ENCODE measurements at places on chromosomes 5 and 9.
A peak's percentile ranks its signal among the peaks of the same experiment; 100 is the strongest.

DNA sequence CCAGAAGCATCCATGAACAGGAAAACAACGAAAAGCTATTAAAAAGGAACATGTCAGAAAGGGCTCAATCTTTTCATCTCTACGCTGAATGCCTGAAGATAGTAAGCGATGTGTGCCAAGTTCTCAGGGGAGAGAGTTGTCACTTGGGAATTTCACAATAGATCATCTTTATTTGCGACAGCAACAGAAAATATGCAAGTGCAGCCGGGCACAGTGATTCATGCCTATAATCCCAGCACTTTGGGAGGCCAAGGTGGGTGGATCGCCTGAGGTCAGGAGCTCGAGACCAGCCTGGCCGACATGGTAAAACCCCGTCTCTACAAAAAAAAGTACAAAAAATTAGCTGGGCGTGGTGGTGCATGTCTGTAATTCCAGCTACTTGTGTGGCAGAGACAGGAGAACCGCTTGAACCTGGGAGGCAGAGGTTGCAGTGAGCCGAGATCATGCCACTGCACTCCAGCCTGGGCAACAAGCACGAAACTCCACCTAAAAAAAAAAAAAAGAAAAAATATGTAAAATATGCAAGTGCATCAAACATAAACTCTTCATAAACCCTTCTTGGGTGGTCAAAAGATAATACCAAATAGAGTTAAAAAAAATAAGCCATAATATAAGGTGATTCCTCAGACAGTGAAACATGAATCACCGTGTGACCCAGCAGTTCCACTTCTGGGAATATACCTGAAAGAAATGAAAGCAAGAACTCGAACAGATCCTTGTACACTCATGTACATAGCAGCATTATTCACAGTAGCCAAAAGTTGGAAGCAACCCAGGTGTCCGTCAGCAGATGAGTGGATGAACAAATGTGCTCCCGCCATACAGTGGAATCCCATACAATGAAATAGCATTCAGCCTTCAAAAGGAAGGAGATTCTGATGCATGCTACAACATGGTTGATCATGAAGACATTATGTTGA is 16.2 kb downstream of the SFXN1 start:
- DNase-seq, result no peak

DNA sequence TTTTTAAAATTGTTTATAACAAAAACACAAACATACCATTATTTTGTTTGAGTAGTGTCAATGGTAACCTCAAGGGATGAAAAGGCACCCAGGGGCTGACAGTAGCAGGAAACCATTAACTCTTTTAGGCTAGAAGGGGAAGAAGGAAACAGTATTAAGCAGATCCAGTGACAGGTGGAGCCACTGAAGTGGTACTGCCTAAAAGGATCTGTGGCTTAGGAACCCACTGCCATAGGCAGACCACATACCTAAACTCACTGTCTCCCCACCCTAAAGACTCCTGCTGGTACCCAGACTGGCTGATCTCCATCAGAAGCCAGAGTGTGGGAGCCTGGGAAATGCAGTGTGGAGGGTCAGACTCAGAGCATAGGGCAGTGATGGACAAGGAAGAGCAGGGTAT is 13.5 kb downstream of the RLN1 start:
- no peak for DNase-seq

DNA sequence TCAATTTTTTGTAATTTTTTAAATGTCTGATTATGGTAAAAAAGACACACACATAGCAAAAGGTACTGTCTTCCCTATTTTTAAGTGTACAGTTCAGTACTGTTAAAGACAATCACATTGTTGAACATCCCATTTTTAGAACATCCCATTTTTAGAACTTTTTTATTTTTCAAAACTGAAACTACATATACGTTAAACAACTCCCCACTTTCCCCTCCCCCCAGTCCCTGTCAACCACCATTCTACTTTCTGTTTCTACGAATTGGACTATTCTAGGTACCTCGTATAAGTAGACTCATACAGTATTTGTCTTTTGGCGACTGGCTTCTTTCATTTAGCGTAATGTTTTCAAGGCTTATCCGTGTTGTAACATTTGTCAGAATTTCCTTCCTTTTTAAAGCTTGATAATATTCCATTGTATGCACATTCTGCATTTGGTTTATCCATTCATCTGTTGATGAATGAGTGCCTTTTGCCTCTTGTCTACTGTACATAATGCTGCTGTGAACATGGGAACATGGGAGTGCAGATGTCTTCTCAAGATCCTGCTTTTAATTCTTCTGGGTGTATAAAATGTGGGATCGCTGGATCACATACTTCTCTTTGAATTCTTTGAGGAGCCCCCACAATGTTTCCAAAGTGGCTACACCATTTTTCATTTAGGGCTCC is 154.0 kb downstream of the PIK3R1 start:
- DNase-seq, result no peak

GRCh38 chr5:132190161-132190817 is 37.4 kb downstream of the P4HA2 start:
- DNase-seq, result no peak

DNA sequence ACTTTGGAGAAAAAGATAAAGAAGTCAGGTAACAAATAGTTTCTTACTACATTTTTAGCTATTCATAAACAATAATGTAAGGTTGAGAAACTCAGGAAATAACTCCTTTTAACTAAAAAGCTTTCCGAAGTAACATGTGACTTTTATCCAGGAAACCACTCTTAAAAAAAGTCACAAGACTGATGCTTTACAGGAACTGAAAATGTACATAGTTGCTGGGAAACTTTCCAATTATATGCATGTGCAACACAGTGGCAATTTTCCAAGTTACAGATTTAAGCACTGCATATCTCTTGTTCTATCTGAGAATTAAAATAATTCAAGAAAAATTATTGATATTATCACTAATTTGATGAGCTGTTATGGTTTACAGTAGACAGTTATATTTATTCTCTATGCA is 105.2 kb downstream of the CDH10 start:
- no peak for DNase-seq

GRCh38 chr9:113548221-113549041 is 84.9 kb downstream of the RGS3 start:
- no peak for DNase-seq

DNA sequence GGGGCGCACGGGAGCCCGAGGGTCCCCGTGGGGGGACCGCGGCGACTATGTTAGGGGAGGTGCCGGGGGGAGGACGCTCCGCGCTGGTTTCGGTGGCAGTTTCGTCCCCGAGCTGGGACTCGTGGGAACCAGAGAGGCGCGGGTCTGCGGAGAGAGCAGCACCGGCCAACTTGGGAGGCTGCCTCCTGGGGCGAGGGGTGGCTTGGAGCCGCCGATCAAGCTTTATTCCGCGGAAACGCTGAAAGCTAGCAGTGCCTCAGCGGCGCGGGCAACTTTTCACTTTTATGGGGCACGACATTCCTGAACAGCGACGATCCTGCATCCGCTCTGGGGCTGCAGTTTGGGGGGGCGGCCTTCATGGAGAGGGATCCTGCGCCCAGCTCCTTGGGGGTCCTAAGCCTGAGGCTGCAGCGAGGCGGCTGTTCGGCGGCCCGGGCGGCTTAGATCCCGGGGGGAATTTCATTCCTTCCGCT is 369 bp downstream of the OCLN start:
- no peak for DNase-seq

- DNase-seq, result no peak
These were observed 535 bp downstream of the UNC5A start for GRCh38 chr5:176810687-176811501.

GRCh38 chr5:147170603-147171002 is 64.2 kb upstream of the STK32A start:
- DNase-seq, result no peak

DNA sequence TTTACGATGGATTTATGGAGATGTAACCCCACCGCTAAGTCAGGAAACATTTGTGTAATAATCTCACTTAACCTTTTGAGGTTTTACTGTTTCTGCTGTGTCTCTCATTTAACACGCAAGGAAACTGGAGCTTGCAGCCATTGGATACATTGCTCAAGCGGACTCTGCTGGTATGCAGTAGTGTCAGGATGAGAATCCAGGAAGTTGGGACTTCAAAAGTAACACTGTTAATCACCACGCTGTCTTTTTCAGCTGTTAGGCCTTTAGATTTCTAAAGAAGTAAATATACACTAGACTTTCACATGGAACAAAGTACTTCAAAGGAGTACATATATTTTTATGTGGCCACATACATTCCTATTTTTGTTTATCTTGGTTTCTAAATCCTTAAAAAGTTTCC is 114.7 kb downstream of the LPAR1 start:
- no peak for DNase-seq

- no peak for DNase-seq
These were observed 119.8 kb downstream of the SSBP2 start for GRCh38 chr5:81631124-81631523.

- no peak for DNase-seq
These were observed 55.0 kb upstream of the MARCHF11 start for GRCh38 chr5:16234598-16234997.

DNA sequence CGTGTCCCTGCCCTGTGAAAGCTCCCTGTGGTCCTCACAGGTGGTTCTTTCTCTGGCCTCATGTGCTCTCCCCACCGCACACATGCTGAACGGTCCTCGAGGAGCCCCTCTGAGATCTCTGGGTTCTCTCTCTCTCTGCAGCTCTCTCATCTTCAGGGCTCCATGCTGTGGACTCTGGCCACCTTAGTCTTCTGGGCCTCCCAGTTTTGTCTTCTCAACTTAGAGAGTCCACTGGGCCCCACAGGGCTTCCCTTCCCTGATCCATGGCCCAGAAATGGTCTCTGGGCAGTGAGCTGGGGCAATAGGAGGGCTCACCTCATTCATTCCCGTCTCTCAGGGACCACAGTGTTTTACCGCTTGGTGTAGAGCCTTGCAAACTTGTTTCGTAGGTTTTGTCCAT is 26.4 kb downstream of the FGD3 start:
- no peak for DNase-seq

DNA sequence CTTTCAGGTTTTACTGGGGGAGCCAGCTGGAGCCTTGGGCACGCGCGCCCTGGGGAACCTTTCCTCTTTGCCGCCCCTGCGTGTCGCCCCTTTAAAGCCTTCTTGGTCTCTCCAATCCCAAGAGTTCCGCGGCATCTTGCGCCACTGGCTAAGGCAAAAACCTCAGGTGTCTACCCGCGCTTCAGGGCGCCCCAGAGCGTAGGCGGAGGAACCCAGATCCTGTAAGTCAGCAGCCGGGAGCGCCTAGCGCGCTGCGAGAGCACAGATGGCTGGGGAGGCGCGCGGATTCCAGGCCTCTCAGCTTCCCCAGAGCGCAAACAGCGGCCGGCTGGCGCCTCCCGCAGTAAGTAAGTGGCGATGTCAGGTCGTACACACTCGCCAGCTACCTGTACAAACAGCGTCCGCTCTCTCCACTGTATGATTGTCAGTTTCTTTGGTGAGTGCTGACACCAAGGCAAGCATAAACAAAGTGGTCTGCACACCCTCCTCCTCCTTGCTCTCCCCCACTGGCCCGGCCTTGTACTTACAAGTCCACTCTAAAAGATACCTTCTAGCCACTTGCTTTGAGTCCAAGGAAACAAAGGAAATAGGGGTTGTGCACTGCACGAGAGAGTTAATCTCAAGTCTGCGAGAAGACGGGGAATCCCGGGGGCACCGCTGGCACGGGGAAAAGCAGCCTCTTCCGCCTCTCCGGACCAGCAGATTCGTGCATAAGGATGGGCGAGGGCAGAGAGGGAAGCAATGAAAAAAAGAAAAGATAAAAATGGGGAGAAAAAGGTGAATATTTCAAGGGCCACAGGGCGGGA is 2.9 kb downstream of the HTR1A start:
- no peak for DNase-seq

DNA sequence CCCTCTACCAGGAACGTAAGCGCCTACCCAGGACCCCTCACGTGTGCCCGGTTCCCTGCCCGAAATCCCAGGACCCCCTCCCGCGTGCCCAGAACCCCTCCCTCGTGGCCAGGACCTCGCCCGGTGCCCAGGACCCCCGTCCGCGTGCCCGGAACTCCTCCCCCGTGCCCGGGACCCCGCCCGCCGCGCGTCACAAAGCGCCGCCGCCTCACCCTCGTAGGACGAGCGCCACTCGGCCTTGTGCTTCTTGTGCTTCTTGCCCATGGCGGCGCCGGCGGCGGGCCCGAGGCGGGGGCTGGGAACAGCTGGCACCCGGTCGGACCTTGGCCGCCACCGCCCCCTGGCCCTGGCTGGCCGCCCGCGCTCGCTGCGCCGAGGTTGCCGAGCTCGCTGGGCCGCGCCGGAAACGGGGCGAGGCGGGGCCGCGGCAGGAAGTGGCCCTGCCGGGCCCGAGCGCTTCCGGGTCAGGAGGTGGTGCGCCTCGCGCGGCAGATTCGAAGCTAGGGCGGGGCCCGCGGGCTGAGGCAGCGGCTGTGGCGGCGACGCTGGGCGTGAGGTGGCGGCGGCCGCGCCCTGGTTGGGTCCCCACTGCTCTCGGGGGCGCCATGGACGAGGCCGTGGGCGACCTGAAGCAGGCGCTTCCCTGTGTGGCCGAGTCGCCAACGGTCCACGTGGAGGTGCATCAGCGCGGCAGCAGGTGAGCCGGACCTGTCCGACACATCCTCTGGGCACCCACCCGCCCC is at the start of the genes BRD9 and TRIP13:
Gene BRD9, minus strand, starts transcription at position 408 of the 743 bp plus-strand sequence. Its CDS starts 144 bp downstream, at position 264.
Gene TRIP13, plus strand, starts transcription at position 491 of the 743 bp plus-strand sequence. Its CDS starts 115 bp downstream, at position 606.
- DNase-seq, result peak; percentile 73

DNA sequence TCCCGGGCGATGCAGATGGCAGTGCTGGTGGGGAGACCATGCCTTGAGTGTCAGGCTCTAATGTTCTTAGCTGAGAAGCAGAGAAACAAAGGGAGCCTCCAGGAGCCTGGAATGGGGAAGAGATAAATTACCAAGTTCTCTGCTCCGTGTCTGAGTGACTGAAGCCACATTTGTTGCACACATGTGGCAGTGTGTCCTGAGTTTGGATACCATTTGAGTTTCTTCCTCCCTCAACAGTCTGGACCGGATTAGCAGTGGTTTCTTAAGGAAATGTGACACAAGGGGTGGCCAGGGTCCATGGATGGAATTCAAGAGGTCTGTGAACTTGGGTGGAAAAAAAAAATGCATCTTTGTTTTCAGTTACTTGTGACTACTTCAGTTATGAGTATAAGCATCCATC is 50.7 kb upstream of the GARNL3 start:
- no peak for DNase-seq

DNA sequence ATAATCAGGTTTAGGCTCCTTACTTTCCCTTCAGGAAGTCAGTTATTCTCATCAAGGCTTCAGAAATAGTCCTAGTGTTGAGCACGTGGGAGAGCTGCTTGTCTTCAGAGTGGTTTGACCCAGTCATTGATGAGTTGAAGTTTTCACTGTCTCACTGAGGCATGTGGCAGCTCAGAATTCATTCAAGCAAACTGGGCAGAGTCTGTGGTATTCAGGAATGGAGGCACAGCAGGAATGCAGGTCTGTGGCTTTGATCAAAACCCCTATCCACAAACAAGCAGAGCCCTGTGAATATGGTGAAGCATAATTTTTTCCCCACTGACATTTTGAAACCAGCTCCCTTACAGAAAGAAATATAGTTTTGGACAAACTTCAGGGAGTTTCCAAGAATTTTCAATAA is 207.3 kb downstream of the CD180 start:
- no peak for DNase-seq

GRCh38 chr9:131056781-131057506 is 39.4 kb upstream of the AIF1L start:
- DNase-seq, result no peak

Data from activated CD4-positive, CD25-positive, alpha-beta regulatory T cell treated with anti-CD3 and anti-CD28 coated beads, Interleukin-2, amount 50 U/mL, for 16 hours (primary cell).